ENCODE measurements at places on chromosomes 12 and 14.

DNA sequence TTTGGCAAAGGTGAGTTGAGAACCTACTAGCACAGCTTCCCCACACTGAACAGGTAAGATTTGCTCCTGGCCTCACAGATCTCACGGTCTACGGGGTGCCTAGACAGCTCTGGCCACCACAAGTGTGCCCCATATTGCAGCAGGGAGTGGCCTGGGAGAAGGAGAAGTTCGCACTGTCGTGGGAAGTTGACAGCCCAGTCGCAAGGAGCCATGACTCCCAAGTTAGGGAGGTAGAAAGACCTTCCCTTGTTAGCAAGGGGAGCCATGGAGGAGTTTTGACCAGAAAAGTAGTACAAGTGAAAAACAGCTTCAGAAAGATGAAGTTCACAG is 316.3 kb downstream of the BCL11B start:
- no peak for DNase-seq

GRCh38 chr12:42421844-42422779 is 96.1 kb downstream of the PPHLN1 start:
- no peak for DNase-seq

DNA sequence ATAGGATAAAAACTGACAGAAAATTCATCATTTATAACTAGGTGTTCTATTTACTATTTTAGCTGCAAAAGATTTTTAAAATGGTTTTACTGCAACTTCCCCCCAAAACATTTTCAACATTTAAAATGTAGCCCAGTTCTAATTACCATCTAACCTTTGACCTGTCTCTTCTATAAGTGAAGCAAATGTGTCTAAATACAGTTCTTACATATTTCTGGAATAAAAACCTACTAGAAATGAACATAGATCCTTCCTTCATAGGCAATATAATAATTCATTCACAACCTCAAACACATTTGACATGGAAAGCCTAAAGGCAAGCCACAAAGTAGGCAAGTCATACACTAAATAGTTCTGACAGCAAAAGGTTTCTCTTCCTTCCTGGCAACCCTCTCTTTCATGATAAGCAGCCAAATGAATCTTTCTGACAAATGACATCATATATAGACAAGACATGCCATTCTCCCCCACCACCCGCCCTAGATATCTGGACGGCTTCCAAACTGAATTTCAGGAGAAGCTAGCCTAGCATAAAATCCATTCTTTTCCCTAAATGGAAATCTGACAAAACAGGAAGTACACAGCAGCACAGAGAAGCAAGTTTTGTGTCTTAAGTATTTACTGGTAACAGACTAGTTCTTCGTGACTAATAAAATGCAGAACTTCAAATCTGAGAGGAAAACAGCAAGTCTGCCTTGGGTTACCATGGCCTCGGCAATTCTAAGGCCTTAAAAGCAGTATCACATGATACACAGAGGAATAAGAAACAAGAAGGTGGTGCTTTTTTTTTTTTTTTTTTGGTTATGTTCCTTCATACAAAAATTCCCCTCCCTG is 17.2 kb upstream of the ARID4A start:
- DNase-seq = no peak

DNA sequence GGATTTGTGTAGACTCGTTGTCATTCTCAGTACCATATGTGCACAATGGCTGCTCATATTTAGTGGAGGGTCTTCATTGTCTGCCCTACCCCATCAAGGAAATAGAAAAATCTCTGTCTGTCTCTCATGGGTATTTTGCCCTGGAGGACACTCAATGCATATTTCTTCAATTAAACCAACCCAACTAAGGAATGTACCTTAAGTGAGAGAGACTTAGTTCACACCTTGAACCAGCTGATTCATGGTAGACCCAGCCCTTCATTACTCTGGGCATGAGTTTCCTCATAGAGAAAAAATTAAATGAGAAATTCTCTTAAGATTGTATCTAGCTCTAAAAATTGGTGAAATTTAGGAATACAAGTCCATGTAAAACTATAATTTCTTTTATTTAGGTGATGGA is 107.1 kb upstream of the PLEKHG7 start:
- no peak for DNase-seq

GRCh38 chr14:88004506-88005036 is 364 bp upstream of the GPR65 start:
- no peak for DNase-seq

DNA sequence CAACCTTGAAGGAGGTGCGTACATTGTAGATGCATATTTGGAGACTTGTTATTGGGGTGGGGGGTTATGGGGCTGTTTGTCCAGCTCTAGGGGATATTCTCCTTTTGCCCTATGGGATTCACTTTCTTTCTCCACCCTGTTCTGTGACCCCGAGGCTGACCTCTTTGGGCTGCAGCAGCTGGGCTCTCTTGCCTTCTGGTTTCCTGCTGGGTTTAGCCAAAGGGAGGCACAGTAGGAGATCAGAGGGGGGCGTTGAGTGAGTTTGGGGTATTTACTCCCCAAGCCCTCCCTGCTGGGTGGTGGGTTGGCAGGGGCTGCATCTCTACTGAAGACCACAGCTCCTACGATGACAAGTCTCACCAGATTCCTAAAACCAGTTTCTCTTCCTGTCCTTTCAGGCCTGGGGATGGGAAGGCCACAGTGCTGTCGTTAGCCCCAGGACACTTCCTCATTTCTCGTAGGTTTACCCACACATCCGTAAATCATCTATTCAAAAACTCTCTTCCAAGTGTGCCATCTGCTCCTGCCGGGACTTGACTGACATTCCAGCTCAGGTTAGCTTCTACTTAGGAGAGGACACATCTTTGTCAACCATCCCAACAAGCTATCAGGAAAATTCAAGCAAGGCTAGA is 127.1 kb downstream of the TMEM30B start:
- DNase-seq = no peak

DNA sequence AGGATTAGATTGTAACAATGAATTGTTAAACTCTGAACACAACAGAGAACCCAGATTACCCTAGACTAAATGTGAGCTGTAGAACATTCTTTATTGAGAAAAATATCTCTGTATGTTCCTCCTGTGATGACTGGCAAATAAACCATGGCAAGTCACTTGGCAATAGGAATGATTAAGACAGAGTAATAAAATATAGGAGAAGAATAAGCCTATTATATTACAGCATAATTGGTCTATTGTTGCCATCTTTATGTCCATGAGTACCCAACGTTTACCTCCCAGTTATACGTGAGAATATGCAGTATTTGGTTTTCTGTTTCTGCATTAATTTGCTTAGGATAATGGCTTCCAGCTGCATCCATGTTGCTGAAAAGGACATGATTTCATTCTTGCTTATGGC is 211.2 kb upstream of the AVPR1A start:
- no peak for DNase-seq

DNA sequence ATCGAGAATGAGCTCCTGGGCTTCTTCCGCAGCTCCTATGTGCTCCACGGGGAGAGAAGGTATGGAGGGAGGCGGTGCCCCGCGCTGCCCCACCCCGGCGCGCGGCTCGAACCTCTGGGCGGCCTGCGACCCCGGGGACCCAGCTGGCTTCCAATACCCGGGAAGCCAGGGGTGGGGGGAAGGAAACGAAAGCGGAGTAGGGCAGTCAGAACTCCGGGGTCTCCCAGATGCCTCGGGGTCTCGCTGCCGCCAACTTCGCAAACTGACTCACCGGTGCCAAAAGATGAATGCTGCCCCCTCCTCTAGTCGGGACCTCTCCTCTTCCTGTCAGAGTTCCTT is 1.3 kb downstream of the TRHDE start:
- DNase-seq = no peak

GRCh38 chr12:119758722-119759121 is 90.8 kb downstream of the PRKAB1 start:
- DNase-seq = no peak

- DNase-seq = no peak
These were observed 21.0 kb upstream of the SP1 start for GRCh38 chr12:53358836-53359419.

DNA sequence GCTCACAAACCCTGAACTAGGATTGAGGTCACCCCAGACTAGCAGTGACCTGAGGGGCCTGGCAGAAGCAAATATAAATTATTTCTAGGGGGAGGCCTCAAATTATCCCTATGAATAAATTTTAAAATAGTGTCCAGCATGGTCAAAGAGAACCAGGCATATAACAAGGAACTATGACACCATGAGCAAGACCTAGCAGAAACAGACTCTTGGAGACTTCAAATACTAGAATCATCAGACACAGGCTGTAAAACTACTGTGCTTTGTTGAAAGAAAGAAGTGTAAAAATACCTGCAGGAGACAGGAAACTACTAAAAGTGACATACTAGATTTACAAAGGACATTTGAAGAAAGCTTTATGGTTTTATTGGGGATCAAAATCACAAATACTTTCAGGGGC is 3.2 kb upstream of the BCL7A start:
- DNase-seq = no peak

- no peak for DNase-seq
These were observed 20.5 kb upstream of the CORO1C start for GRCh38 chr12:108751821-108752220.

GRCh38 chr14:34461334-34462131 is 507 bp downstream of the SPTSSA start:
- no peak for DNase-seq

- DNase-seq = no peak
These were observed 12.1 kb downstream of the C14orf93 start for GRCh38 chr14:22997676-22998323.

DNA sequence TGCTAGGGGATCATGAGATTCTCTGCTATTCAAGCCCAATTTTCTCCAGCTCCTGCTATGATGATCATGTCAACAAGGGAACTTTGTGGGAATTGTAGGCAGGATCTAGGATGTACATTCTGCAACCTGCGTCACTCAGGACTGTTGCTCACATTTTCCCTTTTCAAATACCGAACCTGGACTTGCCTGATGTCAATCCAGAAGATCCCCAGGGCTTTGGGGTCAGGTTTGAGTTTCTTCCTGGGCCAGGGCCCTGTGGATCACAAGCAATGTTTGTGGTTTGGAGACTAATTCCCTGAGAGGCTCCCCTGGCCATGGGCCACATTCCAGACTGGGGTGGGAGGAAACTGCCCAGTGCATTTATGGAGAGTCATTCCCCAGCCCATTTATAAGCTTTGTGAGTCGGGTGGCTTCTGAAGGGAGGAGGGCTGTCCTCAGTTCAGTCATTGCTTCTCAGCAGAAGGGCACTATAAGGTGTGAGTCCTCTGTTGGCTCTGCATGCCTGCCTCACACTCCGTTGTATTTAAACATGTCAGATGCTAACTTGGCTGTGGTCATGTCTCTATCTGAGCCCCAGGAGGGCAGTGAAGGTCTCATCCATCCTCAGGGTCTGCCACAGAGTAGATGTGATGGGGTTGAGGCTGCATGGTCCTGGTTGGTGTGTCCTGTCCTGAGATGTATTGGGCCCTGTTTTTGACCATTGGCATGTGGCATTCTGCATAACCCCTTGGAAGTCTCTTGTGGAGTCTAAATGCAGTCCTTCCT is 6.5 kb downstream of the KRT86 start:
- DNase-seq = no peak

DNA sequence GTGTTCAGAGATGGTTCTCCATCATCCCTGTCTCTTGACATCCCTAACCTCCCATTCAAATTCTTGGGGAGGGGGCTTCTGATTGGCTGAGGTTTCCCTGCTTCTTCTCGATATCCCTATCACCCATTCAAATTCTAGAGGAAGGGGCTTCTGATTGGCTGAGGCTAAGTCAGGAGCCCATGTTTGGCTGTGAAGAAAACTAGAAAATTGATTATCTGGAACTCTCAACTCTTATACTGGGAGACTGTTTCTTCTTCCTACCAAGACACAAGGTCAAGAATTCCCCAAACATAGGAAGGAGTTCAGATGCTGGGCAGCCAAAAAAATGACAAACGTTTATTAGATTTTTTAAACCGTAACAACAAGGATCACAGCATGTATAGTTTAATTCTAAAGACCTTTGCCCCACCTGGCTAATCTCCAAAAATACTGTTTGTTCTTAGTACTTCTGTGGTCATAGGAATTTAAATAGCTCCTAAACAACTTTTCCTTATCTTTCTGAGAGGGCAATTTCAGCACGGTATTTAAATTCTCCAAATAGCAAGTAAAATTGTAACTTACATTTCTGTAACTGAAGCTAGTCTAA is 26.4 kb downstream of the SPIC start:
- no peak for DNase-seq

DNA sequence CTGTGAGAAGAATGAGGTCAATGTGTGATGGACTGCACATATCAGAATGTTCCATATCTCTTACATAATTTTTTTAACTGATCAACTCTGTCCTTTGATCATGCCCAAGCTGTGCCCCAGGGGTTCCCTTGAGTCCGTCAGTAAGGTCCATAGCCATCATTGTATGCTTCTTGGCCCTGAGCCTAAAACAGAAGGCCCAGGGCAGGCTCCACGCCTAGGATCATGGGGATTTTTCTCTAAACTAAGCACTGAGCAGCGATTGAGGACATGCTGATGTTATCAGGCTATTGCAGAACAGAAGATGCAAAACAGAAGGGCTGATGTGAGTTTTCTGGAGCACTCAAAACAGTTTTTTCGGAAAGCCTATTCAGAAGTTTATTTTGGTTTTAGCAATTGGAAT is 20.9 kb downstream of the RNASE9 start:
- DNase-seq = no peak

DNA sequence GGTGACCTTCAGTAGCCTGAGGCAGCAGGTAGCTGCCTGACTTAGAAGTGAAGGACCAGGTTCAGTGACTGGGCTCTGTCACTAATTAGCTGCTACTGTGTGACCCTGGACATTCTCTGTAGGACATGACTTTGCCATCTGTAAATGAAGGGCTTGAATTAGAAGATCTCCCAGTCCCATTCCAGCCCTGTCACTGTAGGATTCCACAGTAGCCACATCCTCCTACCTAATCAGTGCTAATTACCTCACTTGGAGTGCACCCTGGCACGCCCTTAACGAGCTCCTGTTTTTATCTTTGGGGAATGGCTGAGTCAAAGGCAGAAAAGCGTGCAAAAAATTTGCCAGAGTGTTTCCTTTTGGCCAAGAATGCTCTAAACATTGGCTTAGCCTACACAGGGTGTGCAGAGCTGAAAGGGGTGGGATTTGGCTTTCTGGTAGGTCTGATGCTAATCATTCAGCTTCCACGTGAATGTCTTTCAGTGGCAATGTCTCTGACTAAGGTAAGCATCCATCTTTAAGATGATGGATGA is 6.8 kb downstream of the NTF3 start:
- DNase-seq = no peak

GRCh38 chr14:73796893-73797542 is 54.6 kb upstream of the PTGR2 start:
- DNase-seq = no peak

- no peak for DNase-seq
These were observed 57.3 kb upstream of the MUCL1 start for GRCh38 chr12:54796991-54797390.

GRCh38 chr12:116466536-116466935 is 92.6 kb upstream of the MAP1LC3B2 start:
- no peak for DNase-seq

- DNase-seq = no peak
These were observed 170.3 kb upstream of the ATP2B1 start for GRCh38 chr12:89878950-89879349.
